ENCODE measurements at places on chromosomes 4 and X.

DNA sequence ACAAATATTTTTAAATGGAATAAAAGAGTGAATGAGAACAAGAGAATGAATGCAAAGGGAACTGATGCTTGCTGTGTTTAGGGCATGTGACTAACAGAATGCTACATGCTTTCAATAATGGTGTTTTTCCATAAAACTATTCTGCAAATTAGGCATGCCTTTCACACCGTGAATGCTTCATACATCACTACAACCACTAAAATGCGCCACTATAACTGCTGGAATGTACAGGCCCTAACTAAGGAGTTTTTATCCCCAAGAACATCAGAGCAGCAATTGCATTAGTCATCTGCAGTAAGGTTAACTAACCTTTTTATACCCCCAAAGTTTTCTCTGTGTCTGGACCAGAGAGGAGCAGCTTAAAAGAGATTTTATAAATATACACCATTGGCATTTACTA is 190.4 kb downstream of the ARAP2 start:
- no peak for DNase-seq

DNA sequence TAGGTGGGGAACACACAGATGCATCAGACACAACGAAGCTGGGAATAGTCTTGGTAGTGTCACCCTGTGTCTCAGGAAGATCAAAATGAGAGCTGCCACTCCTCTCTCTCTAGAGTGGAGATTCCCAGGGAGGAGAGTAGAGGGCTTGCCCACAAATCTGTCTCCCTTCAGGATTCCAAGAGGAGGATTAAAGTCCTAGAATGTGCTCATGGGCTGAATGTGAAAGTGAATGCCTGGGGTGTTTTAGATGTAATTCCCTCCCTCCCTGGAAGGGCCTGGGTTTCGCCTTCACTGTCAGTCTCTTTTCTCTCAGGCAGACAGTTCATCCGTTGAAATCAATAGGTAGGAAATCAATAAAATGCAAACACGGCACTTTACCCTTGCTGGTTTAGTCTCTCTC is 282.6 kb upstream of the PPARGC1A start:
- DNase-seq, result no peak

GRCh38 chr4:104395168-104395614 is 99.5 kb downstream of the CXXC4 start:
- no peak for DNase-seq

- no peak for DNase-seq
Measured at GRCh38 chr4:106615961-106616360, 247.4 kb upstream of the GIMD1 start.

DNA sequence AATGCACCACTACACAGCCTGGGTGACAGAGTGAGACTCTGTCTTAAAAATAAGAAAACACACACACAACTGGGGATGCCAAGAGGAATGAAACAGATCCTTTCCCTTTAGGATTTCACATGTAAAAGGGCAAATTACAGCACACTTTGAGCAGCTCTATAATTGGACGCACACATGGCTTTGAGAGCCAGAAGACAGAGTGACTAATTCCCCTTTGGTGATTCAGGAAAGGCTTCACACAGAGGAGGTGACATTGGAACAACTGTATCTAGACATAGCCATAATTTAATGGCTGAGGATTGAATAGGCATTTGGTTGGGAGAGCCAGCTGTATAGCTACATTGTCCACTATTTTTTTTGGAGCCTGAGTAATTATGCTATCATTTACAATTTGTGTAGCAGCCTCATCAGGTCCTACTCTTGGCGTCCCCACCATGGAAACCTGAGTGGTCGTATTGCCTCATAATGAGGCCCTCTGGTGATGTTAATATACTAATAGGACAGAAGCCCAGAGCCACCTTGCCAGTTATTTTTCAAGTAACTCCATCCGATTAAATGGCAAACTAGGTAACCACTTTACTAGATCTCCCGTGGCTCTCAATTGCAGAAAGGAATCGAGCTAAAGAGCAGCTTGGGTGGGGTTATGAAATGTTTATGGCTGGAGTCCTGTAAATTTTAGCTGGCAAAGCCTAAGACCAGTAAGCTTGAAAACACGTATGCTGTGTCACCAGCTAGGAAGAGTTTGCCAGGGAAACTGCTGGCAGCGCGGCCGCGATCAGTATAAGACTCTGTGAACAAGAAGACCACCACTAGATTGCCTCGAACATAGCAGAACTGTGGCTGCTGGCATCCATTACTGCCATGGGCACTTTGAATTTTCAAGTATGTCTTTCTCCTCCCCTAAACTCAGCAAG is 8.5 kb upstream of the PPEF1 start:
- peak; percentile 38 for DNase-seq

GRCh38 chrX:18676050-18676449 is 4.1 kb upstream of the RS1 start:
- peak; percentile 53 for DNase-seq

- DNase-seq, result no peak
Measured at GRCh38 chr4:930827-931193, 1.3 kb downstream of the GAK start.

DNA sequence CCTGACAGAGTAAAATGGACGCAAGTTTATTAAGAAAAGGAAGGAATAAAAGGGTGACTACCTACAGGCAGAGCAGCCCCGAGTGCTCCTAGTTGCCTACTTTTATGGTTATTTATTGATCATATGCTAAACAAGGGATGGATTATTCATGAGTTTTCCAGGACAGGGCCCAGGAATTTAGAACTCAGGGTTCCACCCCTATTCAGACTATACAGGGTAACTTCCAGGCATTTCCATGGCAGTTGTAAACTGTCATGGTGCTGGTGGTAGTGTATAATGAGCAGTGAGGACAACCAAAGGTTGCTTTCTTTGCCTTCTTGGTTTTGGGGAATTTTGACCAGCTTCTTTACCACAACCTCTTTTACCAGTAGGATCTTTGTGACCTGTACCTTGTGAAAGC is 27.7 kb upstream of the CXCL3 start:
- no peak for DNase-seq

DNA sequence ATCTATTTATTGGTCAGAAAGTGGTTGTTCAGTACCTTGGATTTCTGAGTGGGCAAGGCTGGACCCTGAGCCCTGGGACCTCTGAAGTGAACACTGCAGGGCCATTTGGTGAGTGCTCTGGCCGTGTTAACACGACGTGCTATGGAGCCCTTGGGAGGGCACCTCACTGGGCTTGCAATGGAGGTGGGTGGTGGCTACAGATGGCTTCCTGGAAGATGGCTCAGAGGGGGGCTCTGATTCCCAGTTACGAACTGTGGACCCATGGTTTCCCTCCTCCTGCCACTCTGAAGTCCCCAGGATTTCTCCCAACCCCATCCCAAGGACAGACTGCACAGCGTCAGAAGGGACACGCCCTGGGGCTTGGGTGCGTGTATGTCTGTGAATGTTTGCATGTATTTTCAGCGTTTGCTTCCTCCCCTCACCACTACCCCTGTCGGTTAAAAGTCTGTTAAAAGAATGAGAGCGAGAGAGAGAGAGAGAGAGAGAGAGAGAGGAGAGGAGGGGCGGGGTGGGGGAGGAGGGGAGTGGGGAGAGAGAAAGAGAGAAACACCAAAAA is 3.7 kb upstream of the RHOH start:
- DNase-seq, result no peak

DNA sequence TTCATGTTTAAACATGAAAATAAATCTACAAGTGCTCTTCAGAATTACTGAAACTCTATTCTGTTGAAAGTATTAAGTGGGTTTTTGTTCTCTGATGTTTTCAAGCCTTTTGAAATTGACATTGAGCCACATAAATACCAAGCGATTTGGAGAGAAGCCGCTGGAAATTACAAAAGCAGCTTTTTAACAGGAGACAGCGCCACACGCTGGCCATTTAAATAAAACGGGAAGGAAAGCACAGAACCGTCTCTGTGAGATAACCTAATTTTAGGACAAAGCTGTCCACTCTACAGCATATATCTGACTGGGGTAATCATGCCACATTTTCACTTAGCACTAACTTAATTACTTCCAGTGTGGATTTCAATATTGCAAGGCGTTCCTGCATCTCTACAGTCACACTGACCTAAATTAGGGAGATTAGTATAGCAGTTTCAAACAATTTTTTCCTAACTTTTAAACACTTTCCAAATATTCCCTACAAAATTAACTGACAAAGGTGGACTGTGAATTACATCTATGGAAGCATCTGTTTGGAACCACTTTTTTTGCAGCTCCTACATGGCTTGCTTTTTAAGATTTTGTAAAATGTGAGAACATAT is 6.8 kb upstream of the ANOS1 start:
- no peak for DNase-seq

GRCh38 chrX:53249408-53250042 is 24.5 kb upstream of the KDM5C start:
- no peak for DNase-seq

- no peak for DNase-seq
Measured at GRCh38 chr4:88060431-88060830, 53.0 kb downstream of the PKD2 start.

- no peak for DNase-seq
Measured at GRCh38 chrX:7184816-7185215, 36.9 kb upstream of the PUDP start.

DNA sequence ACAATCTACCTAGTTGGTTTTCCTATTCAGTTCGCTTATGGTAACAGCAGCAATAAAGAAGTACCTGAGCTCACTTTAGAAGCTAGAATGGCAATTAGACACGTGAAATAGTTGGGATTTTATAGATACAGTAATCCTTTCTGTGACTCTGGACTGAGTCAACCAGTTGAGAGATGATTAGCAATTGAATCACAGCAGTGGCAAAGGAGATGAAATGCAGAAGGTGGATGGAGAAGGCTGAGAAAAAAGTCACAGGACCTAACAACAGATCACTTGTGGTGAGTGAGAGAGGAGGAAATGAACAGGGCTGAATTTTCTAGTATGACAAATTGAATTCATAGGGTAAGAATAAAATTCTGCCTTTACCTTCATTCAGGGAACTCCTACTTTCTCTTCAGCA is 197.1 kb upstream of the MAGEB18 start:
- DNase-seq, result no peak

DNA sequence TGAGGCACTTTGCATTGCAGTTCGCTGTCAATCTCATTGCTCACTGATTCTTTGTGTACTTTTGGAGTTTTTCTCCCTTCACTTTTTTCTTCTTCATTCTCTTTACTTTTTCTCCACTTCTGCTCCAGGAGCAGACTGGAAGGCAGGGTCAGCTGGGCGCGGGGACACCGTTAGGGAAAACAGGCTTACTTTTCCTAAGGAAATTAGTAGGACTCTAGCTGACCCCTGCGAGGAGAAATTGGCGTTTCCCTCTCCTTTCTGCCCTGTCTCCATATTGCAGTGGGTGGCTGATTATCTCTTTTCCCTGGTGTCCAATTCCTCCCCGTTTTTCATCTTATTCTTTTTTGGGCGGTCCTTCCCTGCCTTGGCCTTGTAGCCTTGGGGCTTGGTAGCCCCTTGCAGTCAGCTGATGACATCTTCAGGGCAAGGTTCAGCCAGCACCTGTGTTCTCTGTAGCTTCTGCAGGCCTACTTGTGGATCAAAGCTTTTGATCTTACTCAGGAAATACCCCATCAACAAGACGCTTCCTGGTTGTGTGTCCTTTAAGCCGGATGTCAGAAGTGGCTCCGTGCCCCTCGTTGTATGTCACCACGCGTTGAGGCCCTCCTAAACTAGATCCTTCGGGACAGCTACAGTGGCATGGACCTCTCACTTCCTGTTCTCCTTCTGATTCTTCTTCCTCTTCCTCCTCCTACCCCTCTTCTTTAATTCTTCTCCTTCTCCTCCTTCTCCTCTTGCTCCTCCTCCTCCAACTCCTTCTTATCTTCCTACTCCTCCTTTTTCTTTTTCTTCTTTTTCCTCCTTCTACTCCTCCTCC is 36.1 kb downstream of the NBDY start:
- DNase-seq, result peak; percentile 80

- no peak for DNase-seq
Measured at GRCh38 chrX:54325077-54325476, 32.8 kb downstream of the WNK3 start.

- no peak for DNase-seq
Measured at GRCh38 chr4:42018451-42018850, 28.1 kb downstream of the SLC30A9 start.

DNA sequence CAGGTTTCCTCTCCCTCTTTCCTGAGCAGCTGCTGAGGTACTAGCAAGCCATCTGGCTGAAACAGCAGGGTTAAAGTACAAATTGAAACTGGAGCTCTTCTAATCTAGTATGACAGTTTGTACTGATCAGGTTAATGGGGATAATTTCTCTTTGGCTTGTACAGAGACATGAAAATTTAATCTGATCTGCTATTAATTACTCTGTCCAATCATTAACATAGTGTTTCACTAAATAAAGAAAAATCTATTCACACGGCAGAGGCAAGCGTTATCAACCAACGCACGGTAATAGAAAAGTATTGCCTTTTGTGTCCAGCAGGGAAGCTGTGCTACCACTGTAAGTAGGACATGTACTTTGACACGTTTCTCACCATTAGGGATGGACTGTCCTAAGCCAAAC is 71.1 kb downstream of the IGSF1 start:
- no peak for DNase-seq

GRCh38 chr4:38173935-38174518 is 213.8 kb downstream of the PTTG2 start:
- no peak for DNase-seq

DNA sequence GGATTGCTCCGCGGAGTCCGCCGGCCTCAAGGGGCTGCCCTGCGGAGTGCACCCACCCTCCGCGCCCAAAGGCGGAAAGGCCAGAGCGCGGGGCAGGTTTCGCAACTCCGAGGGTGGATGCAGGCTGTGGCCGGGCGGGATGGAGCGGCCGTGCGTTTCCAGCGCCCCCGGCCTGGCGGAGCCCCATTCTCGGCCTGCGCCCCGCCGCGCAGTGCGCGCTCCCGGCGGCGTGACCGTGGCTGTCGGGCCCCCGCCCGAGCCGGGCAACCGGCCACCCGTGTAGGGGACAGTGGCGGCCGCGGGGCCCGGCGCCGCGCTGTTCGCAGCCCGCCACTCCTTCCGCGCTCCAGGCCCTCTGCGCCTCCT is 331 bp downstream of the SETD7 start:
- DNase-seq, result peak; percentile 88

DNA sequence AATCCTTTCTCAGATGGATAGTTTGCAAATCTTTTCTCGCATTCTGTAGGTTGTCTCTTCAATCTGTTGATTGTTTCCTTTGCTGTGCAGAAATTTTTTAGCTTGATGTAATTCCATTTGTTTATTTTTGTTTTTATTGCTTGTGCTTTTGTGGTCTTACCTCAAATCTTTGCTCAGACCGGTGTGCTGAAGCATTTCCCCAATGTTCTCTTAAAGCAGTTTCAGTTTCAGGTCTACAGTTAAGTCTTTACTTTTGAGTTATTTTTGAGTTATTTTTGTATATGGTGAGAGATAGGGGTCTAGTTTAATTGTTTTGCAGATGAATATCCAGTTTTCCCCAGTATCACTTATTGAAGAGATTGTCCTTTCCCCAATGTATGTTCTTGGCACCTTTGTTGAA is 18.2 kb upstream of the SLC25A14 start:
- DNase-seq, result no peak

DNA sequence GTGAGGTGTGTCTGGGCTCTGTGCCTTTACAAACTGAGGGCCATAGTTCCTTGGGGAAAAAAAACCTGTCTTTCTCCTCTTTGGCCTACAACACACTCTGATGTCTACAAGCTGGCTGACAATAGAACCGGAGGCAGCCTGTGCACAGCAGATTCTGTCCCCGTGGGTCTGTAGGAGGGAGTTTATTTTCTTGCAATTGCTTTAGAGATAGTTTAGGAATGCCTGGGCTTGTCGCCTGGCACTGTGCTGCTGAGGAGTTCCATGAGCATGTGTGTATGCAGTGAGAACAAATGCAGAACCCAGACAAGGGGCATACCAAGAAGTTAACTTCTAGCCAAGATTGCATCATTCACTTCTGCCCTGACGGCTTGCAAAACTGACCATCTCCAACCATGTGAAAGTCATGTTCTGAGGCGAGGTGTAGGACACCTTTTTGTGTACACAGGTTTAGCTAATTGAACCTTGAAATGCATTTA is 54.1 kb downstream of the CCNI start:
- peak; percentile 25 for DNase-seq

Measured in osteoblast (primary cell).